Renal pelvis (tissue), 12 donors: ENCODE measurements at places on chromosomes 6 and 20.

- no peak for DNase-seq
Measured at GRCh38 chr6:92188016-92188415, 1231.3 kb downstream of the EPHA7 start.

DNA sequence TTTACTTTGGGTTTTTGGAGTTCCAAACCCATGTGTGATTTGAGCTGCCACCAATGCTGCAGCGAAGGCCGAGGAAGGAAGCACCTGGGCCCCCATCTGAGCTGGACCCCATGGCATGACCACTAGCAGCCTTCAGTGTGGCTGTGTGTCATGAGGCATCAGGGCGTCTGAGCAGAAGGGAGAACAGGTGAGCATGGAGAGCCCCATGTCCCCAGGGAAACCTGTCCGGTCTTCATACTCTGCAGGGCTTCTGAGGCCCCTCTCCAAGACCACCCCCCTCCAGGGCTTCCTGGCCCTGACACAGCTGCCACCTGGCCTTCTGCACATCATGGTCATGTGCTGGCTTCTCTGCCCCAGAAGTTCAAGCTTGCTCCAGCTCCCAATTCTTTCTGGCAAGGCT, 169.1 kb upstream of the CST7 start:
- DNase-seq, result no peak

DNA sequence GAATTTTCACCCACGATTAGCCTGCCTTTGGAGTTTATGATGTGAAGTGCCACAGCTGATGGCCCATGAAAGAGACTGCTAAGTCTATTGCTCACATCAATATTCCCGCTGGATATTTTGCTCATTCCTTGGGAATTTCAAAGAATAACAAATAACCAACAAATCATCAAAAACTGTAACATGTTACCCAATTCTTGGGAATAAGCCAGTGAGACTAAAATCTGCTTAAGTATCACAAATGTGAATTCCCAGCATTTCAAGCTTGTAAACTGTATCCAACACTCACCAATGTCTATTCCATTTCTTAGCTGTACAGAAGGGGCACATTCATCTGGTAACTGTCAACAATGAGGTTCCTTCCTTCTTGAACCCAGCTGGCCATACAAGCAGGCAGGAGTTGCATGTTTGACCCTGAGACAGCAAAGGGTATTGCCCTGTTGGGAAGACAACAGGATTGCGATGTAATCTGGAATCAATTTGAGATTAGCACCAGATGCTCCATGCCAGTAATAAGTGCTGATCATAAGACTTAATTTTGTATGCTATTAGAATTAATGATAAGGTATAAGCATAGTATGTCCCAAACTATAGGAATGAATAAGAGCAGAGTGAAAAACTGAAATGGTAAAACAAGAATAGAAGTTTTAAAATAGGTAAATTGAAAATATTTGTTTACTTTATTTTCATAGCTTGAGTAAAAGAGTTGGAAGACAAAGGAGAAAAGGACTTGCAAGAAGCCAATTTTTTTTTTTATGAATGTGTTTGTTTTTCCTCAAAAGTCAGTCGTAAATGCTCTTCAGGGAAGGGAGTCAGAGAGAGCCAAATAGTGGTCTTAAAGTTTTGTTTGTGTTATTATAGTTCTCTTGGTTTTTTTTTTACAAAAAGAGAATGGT, 58.8 kb downstream of the RSPO3 start:
- DNase-seq, result no peak

GRCh38 chr6:11270030-11271027, 37.9 kb upstream of the NEDD9 start:
- no peak for DNase-seq

DNA sequence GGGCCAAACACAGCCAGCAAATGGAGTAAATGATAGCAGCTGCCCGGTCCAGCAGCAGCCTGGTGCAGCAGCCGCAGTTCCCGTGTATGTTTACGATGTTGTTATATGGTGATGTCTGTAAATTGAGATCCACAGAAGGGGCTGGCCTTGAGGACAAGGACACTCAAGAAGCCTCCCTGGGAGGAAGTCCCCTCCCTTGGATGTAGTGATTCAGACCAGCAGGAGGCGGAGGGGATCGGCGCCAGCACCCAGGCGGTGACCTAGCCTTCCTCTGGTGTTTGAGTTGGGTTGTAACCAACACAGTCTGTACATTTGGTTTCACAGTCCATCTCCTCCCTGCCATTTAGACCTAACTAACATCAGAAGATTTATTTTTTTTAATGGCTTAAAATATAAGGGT, 187.8 kb downstream of the SYNDIG1 start:
- DNase-seq, result peak; percentile 71

GRCh38 chr6:80211286-80211685, 104.8 kb downstream of the BCKDHB start:
- DNase-seq, result no peak

DNA sequence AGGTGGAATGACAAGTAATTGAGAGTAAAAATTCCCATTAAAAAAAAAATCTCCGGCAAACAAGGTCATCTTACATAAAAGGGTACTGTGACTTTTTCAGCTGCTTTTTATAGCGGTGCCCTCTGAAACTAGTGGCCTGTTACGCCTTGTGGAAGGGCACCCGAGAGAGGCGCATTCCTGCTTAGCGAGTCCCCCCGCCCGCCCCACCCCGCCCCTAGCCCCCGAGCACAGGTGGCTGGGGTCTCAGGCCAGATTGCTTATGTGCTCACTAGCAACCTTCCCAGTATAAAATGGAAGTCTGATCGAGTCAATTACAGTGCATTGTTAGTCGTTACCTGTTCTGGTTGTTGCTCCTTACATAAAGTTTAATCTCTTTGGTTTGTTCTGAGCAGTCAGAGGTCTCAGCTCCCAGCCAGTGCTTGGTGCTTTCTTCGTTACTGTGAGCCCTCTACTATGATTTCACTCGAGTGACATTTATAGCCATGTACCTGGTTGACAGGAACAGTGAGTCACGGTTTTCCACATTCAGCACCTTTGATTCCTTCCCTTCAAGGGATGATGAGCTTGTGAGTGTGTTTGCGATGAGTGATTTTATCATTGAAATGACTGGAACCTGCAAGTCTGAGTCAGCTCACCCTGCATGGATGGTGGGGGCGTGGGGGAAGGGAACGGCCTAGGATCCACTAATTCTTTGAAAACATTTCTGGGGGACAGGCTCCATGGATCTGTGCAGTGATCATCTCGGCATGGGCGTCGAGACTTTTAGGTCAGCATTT, 47.6 kb downstream of the ZDHHC14 start:
- no peak for DNase-seq

GRCh38 chr6:144263786-144264185, 21.3 kb upstream of the UTRN start:
- DNase-seq, result no peak

- DNase-seq, result no peak
Measured at GRCh38 chr6:64062960-64063683, 427.5 kb downstream of the PHF3 start.

DNA sequence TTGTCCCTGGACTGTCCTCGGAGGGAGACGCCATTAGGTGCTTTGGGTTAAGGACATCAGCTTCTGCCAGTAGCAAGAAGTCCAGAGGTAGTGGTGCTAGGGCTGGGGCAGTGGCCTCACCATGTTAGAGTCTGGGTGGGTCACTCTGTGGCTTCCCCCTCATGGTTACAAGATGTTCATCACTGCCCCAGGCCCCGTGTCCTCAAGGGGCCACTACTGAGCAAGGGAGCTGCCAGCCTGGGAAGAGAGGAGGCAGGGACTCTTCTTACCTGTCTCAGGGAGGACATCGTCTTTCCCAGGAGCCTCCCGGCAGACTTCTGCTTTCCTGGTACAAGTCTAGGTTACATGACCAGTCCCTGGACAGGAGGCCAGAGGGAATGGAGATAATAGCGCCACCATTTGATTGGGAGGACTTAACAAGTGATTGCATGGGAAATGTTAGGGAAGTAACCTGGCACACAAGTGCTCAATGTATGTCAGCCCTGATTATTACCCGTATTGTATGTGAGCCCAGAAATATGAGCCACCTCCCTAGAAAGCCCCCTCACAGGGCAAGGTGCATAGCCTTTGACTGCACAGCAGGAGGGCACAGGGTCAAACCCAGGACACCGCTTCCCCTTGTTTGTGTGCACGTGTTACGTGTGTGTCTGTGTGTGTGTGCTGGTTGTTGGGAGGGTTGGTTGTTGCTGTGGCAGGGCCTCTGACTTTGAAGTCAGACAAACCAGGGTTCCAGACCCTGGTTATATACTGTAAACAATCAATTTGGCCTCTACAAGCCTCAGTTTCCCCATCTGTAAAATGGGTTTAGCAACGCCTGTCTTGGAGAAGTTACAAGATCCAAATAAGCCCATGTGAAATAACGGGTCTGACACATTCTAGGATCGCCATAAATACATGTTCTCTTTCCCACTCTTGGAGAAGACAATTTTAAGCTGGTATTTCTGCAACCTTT, 30.0 kb downstream of the SIRPA start:
- no peak for DNase-seq

- DNase-seq, result no peak
Measured at GRCh38 chr6:52335576-52335975, 26.4 kb upstream of the PAQR8 start.

GRCh38 chr6:166901626-166902025, 54.7 kb downstream of the RNASET2 start:
- DNase-seq, result no peak

DNA sequence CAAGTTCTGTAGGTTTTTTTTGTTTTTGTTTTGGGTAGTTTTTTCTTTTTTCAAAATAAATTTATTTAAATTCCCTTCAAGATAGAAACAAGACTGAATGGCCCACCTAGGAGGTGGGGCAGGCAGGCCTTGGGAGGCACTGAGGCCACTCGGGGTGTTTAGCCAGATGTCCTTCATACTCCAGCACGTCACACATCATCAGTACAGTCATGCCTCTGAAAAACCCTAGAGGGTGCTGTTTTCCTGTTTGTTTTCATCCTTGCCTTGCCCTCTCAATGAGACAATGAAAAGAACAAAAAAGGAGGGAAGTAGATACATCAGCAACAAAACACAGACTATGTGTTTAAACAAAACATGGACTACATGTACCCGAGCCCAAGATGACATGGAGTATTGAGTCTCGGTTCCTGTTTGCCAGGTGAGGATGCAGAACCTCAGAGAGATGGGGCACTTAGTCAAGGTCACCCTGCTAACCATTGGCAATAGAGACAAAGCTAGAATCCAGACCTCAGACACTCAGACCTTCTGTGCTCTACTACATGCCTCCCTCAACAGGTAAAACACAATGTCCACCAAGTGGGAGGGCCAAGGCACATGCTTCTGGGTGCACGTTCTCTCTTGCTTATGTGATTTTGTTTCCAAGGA, 26.8 kb upstream of the CLIC5 start:
- no peak for DNase-seq

- no peak for DNase-seq
Measured at GRCh38 chr6:121963826-121964225, 435.6 kb upstream of the HSF2 start.

- DNase-seq, result no peak
Measured at GRCh38 chr6:64477391-64477790, 841.8 kb downstream of the PHF3 start.

DNA sequence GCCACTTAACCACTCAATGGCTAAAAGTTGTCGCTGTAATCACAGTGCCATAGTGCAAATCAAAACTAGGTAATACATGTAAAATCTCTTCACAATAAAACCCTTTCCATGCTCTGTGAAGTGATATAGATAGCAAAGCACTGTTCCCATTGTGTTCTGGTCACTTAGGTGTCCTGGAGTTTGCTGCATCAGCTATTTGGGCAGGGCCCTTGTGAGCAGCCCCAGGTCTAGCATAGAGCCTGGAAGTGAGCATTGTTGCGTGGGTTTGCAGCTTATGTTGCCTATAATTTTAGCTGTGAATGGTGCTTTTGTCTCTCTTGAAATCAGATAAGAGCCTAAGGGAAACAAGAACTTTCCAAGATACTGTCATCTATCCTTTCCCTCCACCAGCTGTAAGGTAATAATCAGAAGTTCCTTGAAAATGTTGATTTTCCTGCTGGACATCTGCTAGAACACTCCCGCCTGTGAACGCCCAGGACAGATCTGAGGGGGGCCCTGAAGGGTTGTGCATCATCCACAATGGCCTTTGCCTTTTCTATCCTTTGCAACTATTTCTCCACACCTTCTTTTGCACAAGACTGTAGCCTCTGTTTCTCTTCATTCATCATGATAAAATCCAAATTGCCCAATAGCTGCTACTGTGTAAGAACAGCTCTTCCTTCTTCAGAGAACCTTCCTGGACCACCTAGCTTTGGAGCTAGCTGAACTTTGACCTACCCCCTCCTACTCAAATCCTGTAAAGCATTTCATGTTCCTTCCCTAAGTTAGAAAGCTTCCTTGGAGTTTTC, 57.0 kb downstream of the TNFAIP3 start:
- DNase-seq, result no peak

- no peak for DNase-seq
Measured at GRCh38 chr6:2674857-2675256, 75.9 kb downstream of the MYLK4 start.

GRCh38 chr6:169640983-169641382, 60.8 kb downstream of the WDR27 start:
- DNase-seq, result no peak

GRCh38 chr20:34582221-34582620, 23.7 kb downstream of the MAP1LC3A start:
- DNase-seq, result no peak

DNA sequence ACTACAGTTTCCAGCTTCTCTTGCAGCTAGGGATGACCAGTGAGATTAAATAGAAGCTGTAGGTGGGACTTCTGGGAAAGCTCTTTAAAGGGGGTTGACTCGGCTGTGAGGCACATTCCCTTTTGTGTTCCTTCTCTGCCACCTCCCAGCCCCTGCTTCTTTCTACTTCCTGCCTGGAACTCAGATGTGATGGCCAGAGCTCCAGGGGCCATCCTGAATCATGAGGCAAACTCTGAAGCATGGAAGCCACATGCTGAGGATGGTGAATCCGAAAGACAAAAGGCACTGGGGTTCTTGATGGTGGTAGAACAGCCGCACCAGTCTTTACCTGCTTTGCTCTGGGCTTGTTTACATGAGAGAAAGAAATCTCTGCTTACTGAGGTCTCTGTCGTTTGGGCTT, 9.1 kb downstream of the CEBPB start:
- no peak for DNase-seq

GRCh38 chr6:22152841-22153240, 144.0 kb downstream of the PRL start:
- no peak for DNase-seq

DNA sequence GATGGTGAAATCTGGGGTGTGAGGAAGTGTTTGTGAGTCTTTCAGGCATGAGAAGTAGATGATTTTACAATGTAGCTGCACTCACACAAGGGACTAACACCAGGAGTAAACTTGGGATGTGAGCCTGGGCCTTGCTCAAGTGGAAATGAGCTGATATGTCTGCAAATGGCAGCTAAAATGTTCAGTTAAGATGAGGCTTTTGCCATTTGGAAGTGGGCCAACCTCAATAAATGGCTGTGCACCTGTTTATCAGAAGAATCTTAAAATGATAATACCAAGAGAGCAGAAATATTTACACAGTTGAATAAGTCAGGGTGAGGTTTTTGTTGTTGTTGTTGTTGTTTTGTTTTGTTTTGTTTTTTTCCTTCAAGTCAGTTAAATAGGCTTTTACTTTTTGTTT, 25.7 kb upstream of the KLHL31 start:
- no peak for DNase-seq

DNA sequence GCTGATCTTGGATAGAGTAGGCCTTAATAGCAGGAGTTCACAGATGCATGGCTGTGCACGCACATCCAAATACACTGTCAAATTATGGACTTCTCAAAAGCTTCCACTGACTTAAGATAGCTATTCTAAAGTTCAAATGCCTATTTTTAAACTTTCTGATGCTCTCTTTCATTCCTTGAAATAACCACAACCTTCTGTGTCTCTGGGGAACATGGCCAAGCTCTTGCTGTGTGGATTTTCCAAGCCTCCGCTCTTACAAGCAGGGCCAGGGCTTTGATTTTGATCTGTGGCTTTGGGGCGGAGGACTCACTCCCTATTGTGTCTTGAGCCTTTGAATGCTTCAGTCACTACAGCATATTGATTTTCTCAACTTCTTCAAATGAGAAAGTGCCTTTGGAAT, 35.7 kb upstream of the SNRPB2 start:
- no peak for DNase-seq
